ENCODE measurements at places on chromosomes 13 and 19.
A peak's percentile ranks its signal among the peaks of the same experiment; 100 is the strongest.

GRCh38 chr13:45511310-45512097 is 46.8 kb downstream of the COG3 start:
- DNase-seq = no peak

GRCh38 chr19:49056101-49056901 is 1.2 kb downstream of the CGB7 start:
- peak; percentile 17 for DNase-seq

GRCh38 chr19:30621326-30621920 is 249.2 kb downstream of the ZNF536 start:
- DNase-seq = no peak

DNA sequence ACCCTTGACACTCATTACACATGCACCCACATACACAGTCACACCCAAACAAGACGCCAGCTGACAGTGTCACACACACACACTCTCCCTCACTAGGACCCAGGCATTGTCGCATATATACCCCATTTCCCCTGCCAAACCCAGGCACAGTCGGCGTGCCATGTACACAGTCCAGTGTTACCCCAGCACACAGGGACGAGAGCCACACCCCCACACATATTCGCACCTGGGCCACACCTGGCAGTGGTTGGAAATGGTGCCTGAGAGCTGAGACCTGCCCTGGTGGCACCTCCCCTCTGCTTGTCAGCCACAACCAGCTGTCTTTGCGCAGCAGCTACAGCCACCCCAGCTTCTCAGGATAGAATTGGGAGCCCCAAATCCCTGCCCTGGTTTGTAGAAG is 9.0 kb downstream of the NFIX start:
- no peak for DNase-seq

DNA sequence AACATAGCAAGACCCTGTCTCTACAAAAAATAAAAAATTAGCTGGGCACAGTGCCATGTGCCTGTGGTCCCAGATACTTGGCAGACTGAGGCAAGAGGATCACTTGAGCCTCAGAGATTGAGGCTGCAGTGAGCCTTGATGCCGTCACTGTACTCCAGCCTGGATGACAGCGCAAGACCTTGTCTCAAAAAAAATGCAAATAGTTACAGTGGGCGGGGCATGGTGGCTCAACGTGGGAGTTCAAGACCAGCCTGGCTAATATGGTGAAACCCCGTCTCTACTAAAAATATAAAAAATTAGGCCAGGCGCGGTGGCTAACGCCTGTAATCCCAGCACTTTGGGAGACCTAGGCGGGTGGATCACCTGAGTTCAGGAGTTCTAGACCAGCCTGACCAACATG is 8.5 kb downstream of the PGLS start:
- DNase-seq = no peak

- no peak for DNase-seq
Observed at GRCh38 chr13:37526710-37527473, 71.7 kb downstream of the POSTN start.

DNA sequence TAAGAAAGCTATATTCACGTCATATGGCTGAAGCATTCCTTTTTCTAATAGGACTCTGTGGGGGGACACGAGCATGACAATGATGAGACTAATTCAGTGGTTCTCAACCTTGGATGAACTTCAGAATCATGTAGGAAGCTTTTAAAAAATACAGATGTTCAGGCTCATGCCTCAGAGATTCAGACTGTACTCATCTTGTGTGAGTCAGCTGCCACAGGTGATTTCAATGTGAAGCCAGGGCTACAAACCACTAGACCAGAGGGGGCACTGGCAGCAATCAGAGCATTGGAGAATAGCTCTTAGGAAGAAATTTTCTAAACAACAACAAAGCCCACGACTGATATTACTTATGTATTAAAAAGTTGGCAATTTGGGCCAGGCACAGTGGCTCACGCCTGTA is 91.7 kb downstream of the SERP2 start:
- DNase-seq = no peak

- no peak for DNase-seq
Observed at GRCh38 chr13:92272177-92272576, 873.8 kb downstream of the GPC5 start.
